Stimulated activated CD4-positive, alpha-beta T cell treated with anti-CD3 and anti-CD28 coated beads, TNF-alpha, amount 100 ng/mL, for 24 hours (primary cell): ENCODE measurements at places on chromosomes 13 and 19.

DNA sequence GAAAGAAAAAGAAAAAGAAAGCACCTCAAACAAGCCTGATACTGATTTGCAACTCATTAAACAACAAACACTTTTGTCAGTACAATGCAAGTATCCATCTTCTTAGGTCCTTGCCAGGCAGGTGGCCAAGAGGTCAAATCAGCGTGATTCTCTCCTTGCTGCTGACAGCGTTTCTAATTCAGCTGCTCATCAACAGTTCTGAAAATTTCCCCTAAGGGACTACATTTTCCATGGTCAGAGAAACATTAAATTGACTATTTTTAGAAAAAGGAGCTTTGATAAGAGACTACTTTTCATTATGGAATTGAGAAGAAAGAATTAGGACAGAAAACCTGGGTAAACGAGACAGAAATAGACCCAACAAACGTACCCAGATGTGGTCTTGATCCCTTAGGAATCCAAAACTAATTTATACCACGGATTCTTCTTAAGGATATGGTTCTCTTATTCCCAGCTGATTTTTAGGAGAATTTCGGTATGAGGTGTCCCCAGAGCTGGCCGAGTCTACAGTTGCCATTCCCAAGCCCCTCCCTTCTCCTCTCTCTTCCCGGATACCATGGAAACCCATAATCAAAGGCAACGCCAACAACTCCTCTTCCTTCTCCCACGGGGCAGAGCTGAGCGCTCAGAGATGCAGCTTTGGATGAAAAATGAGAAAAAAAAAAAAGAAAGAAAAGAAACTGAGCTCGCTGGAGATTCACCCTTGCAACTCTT lies 29.5 kb upstream of the CEBPG start:
- no peak for DNase-seq

DNA sequence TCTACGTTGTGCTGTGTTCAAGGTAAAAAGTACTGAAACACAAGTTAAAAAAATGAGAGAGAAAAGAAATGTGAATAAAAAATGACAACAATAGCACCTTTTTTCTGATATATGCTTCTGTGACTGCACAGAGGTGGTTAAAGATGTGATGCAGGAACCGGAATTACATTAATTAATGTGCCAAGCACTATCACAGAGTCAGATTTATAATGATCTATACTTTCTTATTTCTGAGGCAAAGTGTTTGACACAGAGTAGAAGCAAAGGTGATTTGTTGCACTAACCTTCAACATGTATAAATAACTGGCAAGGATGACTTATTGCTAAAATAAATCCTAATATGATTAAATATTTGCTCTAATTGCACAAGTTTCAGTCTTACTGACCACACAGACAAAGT lies 654.6 kb upstream of the SLITRK1 start:
- DNase-seq = no peak

DNA sequence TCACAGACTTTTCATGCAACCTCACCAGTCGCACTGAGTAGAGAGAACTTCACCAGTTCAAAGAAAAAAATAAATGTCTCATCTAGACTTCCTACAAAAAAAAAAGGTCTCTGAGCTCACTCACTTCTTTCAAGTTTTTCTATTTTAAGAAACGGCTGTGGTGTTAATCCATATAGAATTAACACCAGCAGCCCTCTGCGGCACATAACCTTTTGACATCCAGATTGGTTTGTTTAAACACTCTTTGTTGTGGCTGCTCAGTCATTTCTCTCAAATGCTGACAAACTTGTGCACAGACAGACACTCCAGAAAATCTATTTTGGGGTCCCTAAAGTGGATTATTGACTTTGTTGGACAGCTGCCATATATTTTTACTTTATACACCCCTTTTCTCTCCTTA lies 874.9 kb downstream of the EFNB2 start:
- DNase-seq = no peak

DNA sequence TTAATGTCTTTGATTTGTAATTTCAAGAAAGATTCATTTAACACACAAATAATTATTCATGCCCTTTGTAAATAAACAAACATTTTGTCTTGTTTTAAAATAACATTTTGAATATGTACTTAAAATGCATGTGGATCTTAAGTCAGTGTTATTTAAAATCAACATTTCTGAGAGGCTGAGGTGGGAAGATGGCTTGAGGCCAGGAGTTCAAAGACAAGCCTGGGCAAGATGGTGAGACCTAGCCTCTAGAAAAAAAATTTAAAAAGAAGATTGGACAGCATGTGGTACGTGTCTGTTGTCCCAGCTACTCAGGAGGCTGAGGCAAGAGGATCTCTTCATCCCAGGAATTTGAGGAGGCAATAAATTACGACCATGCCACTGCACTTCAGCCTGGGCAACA lies 1268.2 kb downstream of the SLITRK1 start:
- DNase-seq = no peak

DNA sequence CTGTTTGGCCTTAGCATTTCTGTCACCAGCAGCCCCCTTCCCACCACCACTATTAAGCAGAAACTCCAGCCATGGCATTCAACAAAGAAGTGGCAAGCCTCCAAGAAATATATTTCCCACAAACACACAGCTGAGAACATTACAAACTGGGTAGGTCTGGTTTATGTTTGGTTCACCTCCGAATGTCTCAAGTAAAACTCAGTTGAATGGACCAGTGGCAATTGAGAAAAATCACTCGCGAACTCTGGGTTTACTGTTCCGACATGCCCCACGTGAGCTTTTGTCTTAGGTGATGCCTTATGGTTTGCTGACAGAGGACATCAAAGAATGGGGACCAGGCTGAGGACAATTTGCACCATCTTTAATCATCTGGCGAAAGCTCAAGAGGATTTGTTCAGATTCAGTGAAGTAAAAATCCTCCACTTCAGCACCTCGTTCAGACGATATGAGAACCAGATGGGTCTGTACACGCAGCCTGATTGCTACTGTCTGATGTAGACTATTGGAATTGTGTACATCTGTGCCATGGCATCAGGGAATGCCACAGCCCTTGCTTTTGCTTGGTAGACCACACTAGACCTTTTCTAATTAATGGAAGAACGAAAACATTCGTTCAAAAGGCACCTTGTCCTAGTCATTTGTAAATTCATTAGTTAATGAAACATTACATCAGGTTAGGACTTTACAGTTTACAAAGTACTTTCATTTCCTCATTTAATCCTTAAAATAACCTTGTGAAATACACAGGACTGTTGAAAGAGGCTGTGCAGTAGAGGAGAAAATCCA lies 59.4 kb downstream of the SLC10A2 start:
- no peak for DNase-seq
